Fibroblast of gingiva (primary cell): ENCODE measurements at places on chromosomes 13 and 19.

DNA sequence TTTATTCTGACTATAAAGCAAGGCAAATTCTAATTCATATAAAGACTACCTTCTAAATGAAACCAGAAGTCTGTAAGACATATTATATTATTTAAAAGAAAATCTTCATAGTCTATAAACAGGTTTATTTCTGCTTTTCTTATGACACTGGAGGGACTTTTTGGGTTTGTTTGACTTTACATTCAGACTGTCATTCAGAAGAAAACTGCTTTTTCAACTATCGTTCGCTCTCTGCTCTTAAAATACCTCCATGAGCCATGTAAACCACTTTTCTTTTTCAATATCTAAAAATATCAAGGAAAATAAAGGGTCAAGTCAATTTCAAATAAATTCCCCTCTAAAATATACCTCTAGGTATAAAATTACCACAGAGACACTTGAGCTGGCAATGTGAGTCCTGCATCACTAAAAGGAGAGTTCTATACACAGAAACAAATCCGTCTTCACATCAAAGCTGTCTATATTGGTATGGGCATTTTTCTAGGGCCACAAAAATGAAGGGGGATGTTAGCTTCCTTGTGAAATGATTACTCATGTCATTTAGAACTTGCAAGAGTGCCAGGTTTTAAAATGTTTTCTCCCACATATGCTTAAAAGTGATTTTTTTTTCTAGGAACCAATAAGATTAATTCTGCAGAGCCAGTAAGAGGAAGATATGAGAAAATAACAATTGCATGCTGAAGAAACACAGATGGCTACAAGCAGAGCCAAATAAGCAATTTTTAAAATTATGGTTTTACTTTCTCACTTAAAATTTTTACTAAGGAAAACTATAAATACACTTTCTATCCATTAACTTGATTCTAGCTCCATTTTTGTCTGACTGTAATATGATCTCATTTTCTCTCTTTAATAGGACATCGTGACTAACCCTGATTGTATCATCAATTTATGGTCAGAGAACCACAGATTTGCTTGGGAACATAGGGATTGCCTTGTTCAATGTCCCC is 181.8 kb downstream of the TBC1D4 start:
- peak; percentile 8 for DNase-seq

DNA sequence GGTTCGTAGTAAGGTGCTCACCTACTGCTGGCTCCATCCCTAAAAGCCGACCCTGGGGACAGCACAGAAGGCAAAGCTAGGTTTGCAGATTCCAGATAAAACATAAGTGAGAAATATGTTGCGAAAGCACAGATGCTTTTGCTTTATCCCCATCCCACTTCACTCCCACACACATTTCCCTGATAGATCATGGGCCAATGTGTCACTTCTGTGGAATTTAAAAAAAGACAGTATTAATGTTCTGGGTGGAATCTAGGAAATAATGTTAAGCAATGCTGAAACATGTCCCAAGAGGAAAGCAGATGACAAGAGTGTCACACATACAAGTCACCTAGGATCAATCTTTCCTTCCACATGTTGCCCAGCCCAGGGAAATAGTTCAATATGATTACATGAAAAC is 661.0 kb upstream of the MIR17HG start:
- peak; percentile 45 for DNase-seq

- DNase-seq, result no peak
These were observed 2.5 kb upstream of the ZNF284 start for GRCh38 chr19:44069415-44069814.

DNA sequence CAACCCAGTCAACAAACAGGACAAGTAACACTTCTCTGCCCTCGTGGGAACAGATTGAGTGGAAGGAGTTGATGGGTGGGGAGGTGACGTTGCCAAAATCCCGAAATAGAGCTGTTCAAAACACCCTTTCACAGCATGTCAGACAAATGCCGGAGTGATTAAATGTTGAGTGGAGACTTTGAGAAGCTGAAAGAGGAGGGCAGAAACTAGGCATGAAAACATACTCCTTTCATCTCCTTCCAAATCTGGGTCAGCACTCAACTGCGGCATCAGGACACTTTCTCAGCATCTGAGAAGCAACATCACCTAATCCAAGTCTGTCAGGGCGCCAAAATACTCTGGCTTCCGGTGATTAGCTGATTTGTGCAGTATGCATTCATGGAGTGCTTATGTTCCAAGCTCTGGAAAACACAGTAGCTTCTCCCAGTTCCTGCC is 51.5 kb upstream of the MRI1 start:
- DNase-seq, result no peak

DNA sequence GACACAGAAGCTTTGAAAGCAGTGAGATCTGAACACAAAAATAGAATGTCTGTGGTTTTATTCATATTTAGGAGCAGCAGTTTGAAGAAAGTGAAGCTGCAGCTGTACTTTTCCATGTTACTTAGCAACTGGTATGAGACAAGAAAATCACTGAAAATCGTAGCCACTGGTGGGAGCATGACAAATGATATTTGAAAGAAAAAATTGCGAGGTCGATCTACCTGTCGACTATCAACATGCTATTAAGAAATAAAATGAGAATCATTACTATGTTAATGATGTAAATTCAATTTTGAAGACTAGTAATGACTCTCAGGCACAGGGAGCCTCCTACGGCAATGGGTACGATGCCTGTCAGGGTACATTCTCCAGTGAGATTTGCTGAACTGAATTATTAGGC is 436.4 kb downstream of the SLITRK5 start:
- no peak for DNase-seq

- peak; percentile 82 for DNase-seq
These were observed 158.2 kb downstream of the NALCN start for GRCh38 chr13:101258071-101258470.
